ENCODE measurements at places on chromosomes 5 and 9.

- DNase-seq: no peak
These were observed 164.7 kb upstream of the TARS1 start for GRCh38 chr5:33275921-33276627.

DNA sequence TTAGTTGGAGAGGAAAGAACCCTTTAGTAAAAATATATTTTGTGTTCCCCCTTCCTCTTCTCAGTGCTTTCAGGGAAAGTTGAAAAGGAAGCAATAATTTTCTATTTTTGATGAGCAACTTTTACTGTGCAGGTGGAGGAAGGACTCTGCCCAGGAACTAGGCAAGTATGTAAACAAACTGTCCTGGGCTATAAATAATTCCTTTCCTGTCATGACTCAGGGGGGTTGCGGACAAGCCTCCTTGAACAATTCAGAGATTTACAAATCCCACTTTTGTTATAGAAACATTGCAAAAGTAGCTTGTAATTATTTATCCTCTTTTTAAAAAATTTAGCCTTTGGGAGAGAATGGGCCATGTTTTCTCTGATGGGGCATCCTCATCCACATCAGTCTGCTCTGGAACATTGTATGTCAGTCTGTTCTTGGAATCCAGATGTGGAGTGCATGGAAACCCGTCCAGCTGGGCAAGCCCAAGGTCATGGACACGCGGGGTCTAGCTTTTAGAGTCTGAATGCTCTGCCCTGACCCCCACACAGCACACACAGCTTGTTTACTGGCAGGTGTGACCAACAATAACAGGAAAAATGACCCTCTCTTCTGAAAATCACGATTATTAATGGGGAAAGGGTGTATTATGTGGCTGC is 127.6 kb downstream of the GADD45G start:
- DNase-seq: no peak

DNA sequence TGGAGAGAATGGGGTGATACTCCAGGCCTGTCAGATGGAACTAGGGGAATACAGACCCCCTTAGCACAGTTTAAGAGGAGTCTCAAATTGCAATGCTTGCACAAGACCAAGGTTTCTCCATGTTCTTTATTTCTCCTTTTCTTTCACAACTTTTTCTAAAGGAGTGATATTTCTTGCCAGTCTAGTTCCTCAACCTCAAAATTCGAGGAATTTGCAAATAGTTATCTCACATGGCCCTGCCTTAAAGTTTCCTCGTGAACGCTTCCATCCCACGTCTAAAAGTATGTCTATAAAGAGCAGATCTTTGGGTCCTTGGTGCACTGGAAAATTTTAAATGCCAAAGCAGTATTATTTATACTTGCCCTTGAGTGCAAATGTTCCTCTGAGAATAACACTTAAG is 373.8 kb upstream of the KLF4 start:
- no peak for DNase-seq

DNA sequence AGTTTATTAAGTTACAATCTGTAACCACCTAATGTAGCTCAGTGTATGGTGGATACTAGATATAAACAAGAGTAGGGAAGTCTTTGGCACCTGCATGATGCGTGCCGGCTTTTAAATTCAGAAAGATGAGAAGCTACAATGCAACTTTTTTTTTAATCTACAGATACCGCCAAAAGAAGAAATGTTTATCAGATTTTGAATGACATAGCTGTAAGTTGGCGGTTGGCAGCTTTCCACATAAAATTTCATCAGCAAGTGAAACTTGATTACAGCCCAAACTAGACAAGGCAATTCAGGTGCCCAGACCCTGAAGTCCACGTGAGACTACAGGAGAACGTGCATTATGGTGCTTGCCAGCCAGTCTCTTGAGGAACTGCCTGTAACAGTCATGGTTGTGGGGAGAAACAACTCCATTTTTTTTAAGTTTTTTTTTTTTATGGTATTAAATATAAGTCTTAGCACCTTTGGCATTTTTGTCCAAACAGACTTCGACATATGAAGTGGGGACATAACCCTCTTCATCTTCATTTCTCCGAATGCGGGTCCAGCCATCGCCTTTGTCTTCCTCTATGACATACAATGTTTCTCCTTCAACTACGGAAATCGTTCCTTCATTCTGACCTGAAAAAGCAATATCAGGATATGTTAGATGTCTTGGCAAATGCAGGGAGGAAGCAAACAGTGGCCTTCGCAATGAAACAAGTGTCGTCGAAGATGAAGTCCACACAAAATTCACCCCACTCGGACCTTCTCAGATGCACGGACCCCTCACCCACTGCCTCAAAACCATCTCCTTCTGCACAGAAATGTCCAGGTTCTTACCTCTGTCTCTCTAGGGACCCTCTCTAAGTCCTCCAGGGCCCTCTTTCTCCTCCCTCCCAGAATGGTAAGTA is 60.4 kb downstream of the USP20 start:
- no peak for DNase-seq

GRCh38 chr5:172045315-172045632 is 38.8 kb upstream of the FBXW11 start:
- DNase-seq: no peak

DNA sequence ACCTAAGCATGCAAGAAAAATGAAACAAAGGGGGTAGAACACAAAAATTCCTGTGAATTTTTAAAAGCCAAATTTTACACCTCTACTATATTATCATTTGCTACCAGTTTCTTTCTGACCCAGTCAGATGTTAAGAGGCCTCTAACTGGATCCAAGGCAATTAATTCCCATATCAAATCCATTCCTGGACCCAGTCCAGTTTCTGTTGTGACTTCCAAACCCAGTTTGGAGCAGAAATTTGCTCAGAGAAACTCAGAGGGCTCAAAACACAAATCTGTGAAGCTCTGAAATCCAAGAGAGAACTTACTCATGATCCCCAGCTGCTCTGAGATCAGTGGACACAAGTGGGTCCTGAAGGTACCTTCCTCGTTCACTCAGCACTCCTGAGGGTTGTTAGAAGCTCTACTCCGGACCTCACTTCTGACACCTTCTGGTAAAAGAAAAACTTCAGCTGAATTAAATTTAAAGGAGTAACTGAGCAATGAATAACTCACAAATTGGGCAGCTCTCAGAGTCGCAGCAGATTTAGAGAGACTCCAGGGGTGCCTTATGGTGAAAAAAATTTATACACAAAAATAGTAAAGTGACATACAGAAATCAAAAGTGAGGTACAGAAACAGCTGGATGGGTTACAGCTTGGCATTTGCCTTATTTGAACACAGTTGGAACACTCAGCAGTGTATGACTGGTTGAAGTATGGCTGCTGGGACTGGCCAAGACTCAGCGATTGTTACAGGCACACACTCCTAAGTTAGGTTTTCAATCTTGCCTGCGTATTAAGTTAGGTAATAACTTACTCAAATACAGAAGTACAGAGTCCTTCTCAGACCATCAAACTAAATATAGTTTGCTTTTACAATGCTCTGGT is 32.4 kb downstream of the INSL4 start:
- DNase-seq: no peak

DNA sequence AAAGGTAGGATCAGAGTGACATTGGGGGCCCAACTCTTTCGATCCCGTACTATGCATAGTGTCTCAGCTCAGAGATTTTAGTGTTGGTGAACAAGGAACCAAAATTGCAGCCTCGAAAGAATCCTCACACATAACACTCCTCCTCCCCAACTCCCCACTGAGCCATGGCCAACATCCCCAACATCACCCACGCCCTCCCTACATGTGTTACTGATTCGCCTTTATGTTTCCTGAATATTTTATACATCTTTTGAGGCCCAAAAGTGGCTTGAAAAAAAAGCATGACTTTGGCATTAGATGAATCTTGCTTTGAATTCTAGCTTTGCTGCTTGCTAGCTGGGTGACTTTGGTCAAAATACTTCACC is 45.2 kb downstream of the PLAC8L1 start:
- no peak for DNase-seq

- no peak for DNase-seq
These were observed 100.0 kb downstream of the SEMA5A start for GRCh38 chr5:9445826-9446388.

GRCh38 chr5:4204276-4205141 is 608.9 kb downstream of the IRX1 start:
- DNase-seq: no peak

- no peak for DNase-seq
These were observed 3.6 kb downstream of the HNRNPAB start for GRCh38 chr5:178207917-178208280.

DNA sequence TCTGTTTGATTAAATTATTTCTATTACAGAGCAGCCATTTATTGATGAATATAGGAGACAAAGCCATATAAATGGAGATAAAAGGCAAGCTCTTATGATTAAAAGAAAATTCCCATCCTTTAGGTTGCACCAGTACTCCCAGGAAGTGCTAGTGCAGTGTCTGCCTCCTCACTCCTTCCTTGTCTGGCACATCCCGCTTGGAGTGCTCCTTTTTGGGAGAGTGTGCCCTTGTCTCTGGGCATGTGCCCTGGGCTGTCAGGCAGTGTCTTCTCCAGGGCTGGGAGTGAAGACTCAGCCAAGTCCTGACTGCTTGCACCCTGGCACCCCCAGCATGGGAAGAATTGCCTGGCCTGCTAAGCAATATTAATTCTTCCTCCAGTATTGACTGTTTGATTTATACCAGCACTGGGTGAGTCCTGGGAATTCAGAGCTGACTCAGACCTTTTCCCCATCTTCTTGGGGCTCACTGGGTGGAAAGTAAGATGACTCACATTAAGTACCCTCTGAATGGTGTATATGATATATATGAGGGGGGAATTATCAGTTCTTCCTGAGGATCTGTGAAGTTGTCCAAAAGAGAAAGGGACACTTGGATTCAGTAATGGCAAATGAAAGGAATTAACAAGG is 62.1 kb downstream of the ZSWIM6 start:
- no peak for DNase-seq

DNA sequence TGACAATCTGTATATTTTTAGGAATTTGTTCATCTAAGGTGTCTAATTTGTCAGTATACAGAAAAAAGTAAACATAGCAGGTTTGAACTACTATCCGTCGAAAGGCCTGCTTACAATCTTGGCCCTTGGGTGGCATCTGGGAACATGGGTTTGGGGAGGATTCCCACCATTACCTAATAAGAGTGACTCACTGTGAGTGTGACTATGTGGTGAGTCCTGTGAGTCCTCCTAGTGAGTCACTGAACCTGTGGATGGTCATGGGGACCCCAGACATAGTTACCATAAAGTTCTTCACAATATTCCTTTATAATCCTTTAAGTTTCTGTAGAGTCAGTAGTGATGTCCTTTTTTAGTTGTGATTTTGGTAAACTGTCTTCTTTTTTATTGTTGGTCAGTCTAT is 37.0 kb downstream of the RNF130 start:
- DNase-seq: no peak

DNA sequence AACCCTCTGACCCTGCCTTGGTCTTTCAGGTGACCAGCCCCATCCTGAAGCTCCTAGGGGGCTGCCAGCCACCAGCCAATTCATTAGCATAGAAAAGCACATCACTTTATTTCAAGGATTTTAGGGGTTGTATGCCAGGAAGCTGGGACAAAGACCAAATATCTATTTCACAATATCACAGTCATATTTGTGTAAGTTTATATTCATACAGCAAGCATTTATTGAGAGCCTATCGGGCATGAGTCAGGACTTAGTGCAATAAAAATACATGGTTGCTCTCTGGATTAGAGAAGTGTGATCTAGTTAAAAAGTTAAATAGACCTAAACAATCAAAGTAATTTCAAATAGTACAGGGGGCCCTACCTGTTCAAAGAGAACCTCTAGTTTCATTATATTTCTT is 113.8 kb downstream of the ERCC6L2 start:
- no peak for DNase-seq

- no peak for DNase-seq
These were observed 48.5 kb downstream of the SEMA5A start for GRCh38 chr5:9497347-9497746.

- DNase-seq: no peak
These were observed 32.8 kb downstream of the ANGPTL2 start for GRCh38 chr9:127089631-127090081.

DNA sequence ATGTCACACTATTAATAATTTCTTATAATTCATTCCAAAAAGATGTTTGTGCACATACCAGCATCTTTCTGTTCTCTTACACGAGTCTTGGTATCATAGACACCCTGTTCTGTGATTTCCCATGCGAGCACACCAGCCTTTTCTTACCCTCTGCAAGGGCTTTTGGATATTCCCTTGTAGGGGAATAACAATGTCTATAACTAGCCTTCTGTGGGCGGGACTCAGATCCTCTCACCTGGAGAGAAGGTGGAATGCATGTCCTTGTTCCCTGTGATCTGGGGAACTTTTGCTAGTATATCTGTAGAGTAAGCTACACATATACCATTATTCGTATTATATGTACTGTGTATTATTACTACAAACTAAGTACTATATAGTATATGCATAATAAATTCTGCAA is 44.8 kb downstream of the EHMT1 start:
- no peak for DNase-seq

DNA sequence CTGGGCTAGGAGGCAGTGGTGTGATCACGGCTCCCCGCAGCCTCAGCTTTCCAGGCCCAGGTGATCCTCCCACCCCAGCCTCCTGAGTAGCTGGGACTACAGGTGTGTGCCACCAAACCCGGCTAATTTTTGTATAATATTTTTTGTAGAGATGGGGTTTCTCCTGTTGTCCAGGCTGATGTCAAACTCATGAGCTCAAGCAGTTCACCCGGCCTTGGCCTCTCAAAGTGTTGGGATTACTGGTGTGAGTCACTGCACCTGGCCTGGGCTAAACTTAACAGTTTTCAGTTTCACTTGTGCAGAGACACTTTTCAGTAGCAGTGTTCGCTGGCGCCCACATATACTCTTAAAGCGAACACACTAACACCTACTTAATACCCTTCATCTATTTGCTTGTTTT is 205.6 kb upstream of the ZNF608 start:
- no peak for DNase-seq

DNA sequence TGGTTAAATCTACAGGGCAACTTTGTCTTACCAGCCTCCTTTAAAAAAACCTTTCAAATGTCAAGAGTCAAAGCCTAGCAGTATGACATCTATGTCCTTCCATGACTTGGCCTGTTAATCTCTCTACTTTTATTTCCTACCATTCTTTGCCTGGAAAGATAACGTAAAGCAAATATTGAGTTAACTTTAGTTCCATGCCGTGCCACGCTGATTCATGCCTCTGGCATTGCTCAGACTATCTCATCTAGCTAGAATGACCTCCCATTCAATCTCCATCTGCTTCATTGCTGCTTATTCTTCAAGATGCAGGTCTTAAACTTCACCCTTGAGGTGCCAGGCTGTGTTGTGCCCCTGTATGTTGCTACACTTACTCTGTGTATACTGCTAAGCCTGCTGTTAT is 729.8 kb downstream of the EFNA5 start:
- no peak for DNase-seq

DNA sequence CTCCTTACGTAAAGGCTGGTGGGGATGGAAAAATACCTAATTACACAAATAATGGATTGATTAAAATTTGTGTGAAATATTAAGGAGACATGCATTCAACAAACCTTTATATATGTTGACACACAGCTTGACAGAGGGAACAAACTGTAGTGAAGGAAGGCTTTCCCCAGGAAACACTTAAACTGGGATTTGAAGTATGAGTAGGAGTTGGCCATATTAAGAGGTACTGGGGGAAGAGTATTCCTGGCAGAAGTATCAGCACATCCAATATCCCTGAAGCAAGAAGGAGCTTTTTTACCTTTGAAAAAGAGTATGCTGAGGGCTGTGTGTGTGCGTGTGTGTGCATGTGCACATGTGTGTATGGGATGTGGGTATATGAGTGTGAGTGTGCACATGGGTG is 111.1 kb downstream of the PSD2 start:
- no peak for DNase-seq

- no peak for DNase-seq
These were observed 293.2 kb downstream of the HCN1 start for GRCh38 chr5:45402804-45403455.
